ENCODE measurements at places on chromosomes 1 and 21.

DNA sequence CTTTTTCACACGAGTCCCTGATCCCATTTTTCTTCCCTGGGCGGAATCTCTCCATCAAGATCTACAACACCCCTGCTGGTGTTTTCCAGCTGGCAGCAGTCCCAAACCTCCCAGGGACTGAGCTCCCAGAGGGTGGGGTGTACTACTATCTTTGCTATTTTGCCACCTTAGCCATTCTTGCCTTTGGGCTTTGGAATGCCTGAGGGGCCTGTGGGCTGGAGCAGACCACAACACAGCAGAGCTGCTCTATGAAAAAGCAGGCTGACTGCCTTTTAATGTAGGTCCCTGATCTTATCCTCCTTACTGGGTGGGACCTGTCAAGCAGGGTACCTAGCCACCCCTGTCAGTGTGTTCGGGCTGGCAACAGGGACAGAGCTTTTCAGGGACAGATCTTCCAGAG lies 91.9 kb downstream of the KCNT2 start:
- no peak for DNase-seq

GRCh38 chr1:180902541-180902940 lies 10.2 kb upstream of the KIAA1614 start:
- DNase-seq = no peak

- DNase-seq = no peak
Measured at GRCh38 chr1:226085675-226086285, 23.3 kb downstream of the H3-3A start.

DNA sequence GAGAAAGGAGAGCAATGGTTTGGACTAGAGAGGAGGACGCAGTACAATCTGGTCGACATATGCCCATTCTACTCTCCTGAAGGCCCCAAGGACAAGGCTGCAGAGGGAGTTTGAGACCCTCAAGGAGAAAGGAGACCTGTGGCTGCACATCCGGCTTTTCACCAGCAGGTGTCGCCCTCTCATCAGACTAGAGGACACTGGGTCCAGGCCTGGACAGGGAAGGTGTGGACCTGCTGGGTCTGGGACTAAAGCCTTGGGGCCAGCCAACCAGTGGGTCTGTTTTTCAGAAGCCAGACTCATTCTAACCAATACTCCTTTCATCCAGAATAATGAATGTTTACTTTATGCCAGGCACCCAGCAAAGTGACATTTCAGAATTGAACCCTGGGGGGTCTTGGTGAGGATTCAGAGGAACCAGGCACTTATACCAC lies 5.0 kb downstream of the SRARP start:
- DNase-seq = peak; percentile 62

- no peak for DNase-seq
Measured at GRCh38 chr21:38861989-38862683, 56.4 kb downstream of the ETS2 start.

DNA sequence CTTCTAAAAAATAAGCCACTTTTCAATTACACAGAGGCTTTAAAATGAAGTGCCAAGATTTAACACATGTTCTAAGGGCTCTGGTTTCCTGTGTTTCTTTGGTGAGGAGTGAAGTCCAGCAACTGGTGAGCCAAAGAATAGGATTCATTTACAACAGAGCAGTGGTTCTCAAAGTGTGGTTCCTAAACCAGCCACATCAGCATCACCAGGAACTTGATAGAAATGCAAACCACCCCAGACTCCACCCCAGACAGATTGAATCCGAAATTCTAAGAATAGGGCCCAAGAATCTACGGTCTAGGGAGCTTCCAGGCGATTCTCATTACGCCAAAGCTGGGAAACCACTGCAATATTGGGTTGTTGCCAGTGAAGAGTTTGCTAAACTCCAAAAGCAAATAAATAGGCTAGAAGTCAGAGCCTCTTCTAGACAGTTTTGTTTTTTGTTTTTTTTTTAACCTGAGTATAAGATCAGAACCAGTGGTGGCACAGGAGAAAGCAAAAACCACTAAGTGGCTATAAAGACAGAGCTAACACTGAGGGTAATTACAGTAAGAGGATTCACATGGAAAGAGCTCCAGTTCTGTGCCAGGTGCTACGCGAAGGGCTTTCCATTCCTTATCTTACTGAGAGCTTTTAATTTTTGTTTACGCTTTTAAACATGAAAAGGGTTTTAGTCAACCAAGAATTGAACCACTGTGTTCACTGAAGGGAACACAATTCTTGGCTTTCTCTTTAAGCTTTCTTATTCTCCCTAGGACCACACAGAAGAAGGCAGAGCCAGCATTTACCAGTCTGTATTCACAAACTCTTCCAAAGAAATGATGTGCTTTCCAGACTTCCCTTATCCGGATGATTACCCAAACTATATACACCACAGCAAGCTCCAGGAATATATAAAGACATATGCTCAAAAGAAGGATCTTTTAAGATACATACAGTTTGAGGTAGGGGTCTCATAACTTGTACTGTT lies 42.4 kb upstream of the FMO2 start:
- DNase-seq = no peak

- DNase-seq = no peak
Measured at GRCh38 chr1:54191525-54191924, 8.3 kb downstream of the CYB5RL start.

DNA sequence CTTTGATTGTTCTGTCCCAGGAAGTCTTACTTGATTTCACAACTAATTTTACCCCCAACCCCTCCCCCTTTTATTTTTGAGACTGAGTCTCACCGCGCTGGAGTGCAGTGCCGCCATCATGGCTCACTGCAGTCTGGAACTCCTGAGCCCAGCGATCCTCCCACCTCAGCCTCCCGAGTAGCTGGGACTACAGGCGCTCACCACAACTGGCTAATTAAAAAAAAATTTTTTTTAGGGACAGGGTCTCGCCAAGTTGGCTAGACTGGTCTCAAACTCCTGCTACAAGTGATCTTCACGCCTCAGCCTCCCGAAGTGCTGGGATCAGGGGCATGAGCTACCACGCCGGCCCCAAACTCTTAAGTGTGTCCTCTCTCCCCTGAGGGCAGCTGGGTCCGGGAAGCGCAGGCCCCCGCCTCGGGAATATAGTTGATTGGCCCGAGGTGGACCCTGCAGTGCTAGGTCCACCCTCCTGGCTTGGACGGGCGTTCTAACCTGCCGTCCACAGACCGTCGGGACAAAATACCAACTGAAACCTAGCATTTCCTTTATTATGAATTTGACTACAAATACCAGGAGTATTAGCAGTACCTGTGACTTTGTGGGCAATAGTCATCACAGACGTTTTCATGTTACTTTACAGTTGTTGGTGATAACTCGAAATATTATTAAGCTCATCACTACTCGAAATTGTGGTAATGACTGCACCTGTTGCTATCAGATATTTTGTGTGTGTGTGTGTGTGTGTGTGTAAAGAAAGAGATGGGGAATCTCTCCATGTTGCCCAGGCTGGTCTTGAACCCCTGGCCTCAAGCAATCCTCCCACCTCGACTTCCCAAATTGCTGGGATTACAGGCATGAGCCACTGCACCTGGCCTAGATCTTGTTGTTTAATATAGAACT lies 642 bp upstream of the PARP1 start:
- DNase-seq = no peak

DNA sequence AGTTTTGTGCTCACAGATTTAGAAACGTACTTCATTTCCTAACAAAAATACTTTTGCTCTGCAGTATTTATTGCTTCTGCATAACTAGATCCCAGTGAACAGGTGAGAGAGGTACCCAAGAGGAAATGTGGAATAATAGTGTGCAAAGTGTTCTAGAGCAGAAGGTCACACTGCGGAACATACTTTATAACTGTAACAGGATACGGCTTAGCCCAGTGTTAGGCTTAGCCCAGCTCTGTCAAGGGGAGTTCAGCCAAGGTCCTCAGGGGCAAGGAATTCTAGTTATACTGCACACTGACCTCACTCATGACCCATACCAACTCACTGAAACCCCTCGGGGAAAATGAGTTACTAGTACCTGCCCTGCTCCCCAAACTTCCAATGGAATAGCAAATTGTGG lies 55.3 kb downstream of the PTPN14 start:
- DNase-seq = no peak

DNA sequence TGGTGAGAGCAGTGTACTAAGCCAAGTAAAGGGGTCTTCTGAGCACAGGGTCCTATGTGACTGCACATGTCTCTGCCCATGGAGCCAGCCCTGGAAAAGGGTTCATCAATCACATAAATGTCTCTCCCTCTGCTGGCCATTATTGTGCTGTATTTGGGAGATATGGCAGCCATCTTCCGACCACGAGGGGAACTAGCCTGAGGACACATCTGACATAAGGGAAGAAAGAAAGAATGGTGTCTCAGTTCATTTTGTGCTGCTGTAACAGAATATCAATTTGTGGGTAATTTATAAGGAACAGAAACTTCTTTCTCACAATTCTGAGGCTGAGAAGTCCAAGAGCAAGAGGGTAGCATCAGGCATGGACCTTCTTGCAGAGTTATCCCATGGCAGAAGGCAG lies 55.1 kb upstream of the GJA5 start:
- DNase-seq = no peak

- no peak for DNase-seq
Measured at GRCh38 chr1:17912491-17912890, 157.4 kb downstream of the ACTL8 start.

DNA sequence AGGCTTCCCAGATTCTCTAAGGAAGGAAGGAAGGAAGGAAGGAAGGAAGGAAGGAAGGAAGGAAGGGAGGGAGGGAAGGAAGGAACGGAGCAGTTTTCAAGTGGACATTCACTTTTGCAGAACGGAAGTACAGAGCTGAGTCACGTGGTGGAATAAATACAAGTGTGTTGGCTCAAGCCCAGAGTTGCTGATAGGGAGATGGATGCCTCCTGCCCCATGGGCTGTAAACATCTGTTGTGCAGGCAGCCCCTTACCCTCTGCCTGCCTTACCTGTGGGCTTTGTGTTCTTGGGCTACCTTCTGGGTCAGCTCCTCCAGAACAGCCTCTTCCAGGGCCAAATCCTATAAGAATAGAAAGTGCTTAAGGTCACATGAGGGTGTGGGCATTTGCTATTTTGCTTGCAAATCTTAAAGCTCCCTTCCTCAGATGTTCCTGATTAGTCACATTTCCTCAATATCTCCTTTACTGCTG lies 121.7 kb downstream of the SMYD2 start:
- no peak for DNase-seq

DNA sequence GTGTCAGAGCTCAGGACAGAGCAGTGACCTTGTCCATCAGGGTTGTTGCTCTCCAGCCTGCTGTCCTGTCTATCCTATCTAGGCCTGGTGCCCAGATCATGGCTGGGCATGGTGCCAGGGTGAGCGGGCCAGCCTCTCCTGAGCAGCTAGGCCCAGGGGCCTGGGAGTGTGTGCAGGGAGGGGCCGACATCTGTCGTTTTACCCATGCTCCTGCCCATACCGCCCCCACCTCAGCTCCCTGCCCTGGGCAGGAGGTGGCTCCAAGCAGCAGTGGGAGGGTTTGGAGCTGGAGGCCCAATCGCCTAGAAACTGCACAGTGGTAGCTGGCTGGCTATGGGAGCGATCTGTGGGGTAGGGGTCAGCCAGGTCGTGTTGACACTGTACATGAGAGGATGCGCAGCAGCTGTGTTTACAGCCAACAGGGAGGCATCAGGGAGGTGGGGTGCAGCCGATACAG lies 6.5 kb downstream of the INSRR start:
- no peak for DNase-seq

- DNase-seq = no peak
Measured at GRCh38 chr1:248812736-248813425, 12.8 kb downstream of the SH3BP5L start.

- DNase-seq = no peak
Measured at GRCh38 chr1:116161390-116161789, 50.2 kb downstream of the MAB21L3 start.

- DNase-seq = no peak
Measured at GRCh38 chr1:184791550-184791900, 36.9 kb upstream of the EDEM3 start.

- DNase-seq = no peak
Measured at GRCh38 chr1:221923929-221924598, 182.2 kb upstream of the DUSP10 start.

- no peak for DNase-seq
Measured at GRCh38 chr1:34303218-34303617, 126.5 kb downstream of the C1orf94 start.

DNA sequence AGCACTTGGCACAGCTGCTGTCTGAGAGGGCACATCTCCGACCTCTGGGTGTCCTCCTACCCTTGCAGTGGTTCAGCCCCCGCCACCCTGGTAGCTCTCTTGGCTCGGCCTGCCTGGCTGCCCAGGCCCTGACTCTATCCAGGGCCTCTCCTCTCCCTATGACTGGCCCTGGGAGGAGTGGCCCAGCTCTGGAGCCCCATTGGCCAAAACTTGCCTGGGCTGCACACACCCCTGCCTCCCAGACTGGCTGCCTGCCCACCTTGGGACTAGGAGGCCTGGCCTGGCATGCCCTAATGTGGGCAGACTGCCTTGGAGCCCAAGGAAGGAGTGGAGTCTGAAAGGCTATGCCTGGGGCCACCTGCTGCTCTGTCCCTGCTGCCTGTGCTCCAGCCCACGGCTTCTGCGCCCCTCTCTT lies 33.6 kb downstream of the ACOT11 start:
- DNase-seq = peak; percentile 14

GRCh38 chr1:102852613-102853012 lies 255.7 kb downstream of the COL11A1 start:
- DNase-seq = no peak

DNA sequence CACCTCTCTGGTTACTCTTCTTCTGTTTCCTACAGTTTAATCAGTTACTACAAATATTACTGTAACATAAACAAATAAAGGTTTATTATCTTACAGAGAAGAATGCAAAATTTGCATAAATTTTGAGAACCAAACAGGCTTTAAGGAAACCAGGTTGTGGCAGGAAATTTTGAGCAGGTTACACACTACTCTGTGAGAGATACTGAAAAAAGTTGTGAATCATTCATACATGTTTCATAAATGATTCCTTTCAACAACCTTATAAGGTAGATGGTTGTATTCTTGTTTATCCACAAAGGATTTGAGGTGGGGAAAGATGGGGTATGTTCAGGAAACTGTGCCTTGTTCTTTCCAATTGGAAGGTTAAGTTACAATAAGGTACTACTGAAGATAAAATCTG lies 58.6 kb downstream of the MAST2 start:
- DNase-seq = no peak

GRCh38 chr1:94646786-94647555 lies 105.4 kb upstream of the F3 start:
- DNase-seq = no peak

DNA sequence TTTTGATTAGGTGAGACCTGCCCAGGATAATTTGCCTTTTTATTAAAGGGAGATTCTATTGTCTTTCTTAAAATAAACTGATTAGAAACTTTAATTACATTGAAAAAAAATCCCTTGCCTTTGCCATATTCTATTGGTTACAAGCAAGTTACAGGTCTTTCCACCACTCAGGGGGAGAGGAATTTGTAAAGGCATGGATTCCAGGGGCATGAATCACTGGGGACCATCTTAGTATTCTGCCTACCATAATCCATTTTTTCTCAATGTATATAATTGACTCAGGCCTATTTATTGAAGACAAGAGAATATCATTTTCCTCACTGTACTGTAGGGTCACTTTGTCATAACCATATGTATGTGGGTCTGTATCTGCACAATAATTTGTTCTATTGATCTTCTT lies 124.3 kb upstream of the PDE4B start:
- DNase-seq = no peak

GRCh38 chr1:160971618-160972056 lies 17.0 kb upstream of the ITLN2 start:
- DNase-seq = peak; percentile 66
